ENCODE measurements at places on chromosomes 2 and 18.

GRCh38 chr2:176978921-176979320 lies 233.7 kb upstream of the HNRNPA3 start:
- DNase-seq: no peak

GRCh38 chr18:48986851-48987761 lies 36.3 kb upstream of the SMAD7 start:
- DNase-seq: no peak

- no peak for DNase-seq
Measured at GRCh38 chr2:83196225-83196624, 1262.9 kb downstream of the SUCLG1 start.

- no peak for DNase-seq
Measured at GRCh38 chr2:105610576-105611332, 134.0 kb upstream of the NCK2 start.

DNA sequence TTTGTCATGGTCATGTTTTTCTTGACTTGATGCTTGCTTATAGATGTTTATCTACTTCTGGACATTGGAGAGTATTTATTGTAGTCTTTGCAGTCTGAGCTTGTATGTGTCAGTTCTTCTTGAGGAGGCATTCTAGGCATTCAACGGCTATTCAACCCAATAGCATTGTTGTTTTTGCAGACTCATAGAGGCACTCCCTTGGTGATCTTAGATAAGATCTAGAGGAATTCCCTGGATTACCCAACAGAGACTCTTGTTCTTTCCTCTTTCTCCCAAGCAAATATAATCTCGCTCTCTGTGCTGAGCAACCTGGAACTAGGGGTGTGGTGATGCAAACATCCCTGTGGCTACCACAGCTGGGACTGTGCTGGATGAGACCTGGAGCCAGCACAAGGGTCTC lies 40.4 kb downstream of the SYT4 start:
- DNase-seq: no peak

DNA sequence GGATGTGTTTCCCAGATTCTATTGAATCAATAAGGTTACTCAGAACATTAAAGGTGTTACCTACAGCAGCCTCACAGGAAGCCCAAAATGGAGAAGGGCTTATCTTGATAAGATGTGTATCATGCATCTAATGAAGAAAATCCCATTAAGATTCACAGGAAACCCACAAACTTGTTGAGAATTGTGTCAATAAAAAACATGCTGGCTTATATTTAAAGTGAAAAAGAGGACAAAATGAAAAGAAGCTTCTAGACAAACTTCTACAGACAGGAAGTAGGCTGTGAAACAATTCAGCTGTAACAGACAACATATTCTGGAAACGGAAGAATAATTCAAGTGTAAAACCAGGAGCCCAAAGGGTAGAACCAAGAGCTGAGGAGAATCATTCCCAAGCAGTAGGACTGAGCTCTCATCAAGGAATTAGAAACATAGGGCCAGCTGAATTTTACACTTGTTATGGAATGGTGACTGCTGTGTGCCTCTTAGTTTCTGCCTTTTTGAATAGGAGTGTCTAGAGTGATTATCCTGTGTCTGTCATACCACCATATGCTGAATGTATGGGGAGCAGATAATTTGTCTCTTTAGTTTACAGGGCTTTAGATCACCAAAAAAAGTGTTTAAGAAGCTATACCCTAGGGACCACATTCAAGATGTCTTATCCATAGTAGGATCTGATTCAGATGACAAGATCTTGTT lies 9.6 kb downstream of the IMMT start:
- DNase-seq: no peak

GRCh38 chr18:31677592-31677991 lies 6.8 kb downstream of the B4GALT6 start:
- no peak for DNase-seq

- DNase-seq: no peak
Measured at GRCh38 chr2:191705084-191705483, 27.1 kb downstream of the NABP1 start.

DNA sequence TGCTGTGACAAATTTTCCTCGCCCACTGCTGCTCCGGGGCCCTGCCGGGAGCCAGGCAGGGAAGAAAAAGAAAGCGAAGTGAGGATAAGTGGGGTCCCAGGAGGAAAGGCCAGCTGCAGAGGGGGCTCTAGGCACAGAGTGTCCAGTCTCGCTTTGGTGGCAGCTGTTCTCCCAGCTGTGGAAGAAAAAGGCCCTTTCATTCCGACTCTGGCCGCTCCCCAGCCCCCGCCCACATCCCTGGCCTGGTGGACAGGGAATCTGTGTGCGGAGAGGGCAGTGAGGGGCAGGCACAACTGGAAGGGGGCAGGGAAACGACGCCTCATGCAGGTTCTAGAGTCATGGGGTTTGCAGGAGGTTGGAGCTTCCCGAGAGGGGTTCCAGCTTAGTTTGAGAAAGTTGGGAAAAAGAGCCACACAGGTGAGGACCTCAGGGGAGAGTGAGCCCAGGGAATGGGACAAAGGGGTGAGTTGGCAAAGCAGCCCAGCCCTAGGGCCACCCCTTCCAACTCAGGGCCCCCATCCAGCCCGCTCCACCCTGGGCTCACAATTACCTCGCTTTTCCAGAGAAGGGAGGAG lies 1.8 kb downstream of the RTKN start:
- no peak for DNase-seq

- DNase-seq: no peak
Measured at GRCh38 chr2:229300790-229301189, 29.7 kb upstream of the PID1 start.

GRCh38 chr2:100682536-100682935 lies 119.7 kb downstream of the PDCL3 start:
- no peak for DNase-seq

DNA sequence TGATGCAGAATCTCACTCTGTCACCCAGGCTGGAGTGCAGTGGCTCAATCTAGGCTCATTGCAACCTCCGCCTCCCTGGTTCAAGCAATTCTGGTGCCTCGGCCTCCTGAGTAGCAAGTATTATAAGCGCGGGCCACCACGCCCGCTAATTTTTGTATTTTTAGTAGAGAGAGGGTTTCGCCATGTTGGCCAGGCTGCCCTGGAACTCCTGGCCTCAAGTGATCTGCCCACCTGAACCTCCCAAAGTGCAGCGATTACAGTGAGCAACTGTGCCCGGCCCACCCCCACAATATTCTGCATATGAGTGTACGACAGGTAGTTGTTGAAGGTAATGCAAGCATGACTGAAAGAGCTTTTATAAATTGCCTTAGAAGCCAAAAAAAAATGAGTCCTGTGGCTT lies 1.2 kb downstream of the WDR75 start:
- no peak for DNase-seq

- DNase-seq: no peak
Measured at GRCh38 chr18:44693030-44693784, 12.5 kb downstream of the SETBP1 start.

DNA sequence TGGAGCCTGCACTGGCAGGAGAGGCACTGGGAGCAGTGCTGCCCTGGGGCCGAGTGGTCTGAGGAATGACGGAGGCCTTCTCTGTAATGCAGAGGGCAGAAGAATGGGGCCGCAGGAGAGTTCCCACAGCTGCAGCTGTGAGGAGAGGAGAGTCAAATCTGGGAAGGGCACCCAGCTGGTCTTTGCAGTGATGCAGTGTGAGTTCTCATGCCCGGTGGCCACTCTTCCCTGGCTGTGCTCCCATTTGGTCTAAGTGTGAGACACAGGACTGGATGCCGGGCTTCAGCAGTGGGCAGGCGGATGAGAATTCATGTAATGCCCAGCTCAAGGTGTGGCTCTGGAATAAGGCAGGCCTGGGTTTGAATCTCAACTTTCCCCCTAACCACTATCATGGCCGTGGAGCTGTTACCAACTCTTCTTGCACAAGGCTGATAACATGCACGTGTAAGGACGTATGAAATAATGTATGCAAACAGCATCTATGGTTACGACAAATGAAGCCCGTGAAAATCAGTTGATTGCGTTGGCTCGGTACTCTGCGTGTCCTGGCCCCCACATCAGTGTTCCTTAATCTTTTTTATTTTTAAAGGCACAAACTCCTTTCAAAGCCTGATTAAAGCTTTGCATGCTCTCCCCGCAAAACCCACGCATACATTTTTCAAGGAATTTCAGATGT lies 71.6 kb downstream of the ACKR3 start:
- DNase-seq: no peak

GRCh38 chr18:32438173-32438572 lies 32.5 kb downstream of the GAREM1 start:
- DNase-seq: no peak

DNA sequence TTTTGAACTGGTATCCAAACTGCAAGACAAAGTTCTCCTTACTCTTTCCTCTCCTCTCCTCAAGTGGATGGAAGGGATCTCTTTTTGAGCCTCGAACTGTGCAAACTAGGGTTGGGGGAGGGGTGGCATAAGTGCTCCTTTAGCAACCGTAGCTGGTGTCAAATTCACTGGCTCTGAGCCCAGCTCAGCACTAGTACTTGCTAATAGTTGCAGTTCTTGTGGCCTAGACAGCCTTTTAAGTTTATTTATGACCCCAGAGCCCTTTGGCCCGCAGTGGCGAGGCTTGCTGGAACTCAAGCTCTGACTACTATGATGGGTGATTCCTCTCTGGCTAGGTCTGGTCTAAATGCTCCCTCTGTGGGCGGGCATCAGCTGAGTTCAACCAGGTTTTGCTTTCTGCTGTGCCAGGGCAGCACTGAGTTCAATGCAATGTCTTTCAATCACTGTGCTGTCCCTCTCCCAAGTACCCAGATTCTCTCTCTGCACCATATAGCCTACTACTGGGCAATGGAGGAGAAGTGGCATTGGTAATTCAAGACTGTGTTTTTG lies 528.4 kb upstream of the SYT4 start:
- no peak for DNase-seq

DNA sequence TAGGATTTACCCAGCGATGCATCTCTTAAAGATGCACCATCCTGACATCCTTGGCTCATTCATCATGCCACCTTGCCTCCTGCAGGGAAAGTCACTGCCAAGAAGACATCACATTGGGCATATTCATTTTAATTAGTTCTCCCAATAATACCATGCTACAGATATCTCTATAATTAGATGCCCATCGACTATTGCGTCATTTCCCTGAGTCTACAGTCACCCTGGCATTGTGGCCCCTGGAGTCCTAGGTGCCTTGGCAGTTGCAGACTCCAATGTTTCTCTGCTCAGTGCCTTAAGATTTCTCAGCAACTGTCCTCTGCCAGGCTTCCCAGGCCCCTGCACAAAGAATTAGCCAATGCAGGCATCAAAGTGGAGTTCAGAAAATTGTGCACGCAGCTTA lies 32.6 kb downstream of the RDH14 start:
- DNase-seq: no peak

DNA sequence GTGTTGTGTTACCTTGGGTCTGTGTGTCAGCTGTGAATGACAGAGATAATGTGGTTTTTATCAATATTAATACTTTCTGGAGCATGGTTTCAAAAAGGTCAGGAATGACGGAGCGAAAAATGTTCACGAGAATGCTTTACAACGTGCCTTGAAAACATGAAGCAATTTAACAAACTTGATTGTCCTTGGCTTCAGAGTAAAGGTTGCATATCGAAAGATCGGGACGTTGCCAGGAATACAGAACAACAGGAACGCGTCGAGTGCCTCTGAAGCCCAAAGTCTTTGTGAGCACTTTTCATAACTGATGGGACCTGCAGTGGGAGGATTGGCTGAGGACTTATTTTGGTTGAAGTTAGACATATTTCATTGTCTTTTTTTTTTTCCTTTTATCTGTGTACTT lies 206.1 kb downstream of the ZNF407 start:
- no peak for DNase-seq

- no peak for DNase-seq
Measured at GRCh38 chr2:44700824-44701223, 240.7 kb upstream of the SIX3 start.

DNA sequence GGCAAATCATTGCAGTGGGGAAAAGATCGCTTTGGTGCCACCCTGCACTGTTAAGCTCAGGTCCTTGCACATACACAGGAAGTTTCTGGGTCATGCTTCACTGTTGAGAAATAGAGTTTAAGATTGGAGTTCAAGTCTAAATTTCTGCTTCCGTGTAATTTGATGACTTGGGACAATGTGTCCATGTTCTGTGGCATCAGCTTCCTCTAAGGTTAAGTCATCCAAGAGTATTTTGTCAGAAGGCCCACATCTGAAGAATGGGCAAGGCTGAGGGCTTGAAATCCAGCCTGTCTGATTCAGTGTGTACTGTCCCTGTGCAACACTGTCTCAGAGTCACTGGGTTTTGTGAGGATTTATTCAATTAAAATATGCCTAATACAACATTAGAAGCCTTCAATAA lies 880.7 kb downstream of the SUCLG1 start:
- no peak for DNase-seq
